T-cell (primary cell): ENCODE measurements at places on chromosomes 1 and 21.

GRCh38 chr1:115283249-115283648 is 54.8 kb downstream of the NGF start:
- no peak for DNase-seq

DNA sequence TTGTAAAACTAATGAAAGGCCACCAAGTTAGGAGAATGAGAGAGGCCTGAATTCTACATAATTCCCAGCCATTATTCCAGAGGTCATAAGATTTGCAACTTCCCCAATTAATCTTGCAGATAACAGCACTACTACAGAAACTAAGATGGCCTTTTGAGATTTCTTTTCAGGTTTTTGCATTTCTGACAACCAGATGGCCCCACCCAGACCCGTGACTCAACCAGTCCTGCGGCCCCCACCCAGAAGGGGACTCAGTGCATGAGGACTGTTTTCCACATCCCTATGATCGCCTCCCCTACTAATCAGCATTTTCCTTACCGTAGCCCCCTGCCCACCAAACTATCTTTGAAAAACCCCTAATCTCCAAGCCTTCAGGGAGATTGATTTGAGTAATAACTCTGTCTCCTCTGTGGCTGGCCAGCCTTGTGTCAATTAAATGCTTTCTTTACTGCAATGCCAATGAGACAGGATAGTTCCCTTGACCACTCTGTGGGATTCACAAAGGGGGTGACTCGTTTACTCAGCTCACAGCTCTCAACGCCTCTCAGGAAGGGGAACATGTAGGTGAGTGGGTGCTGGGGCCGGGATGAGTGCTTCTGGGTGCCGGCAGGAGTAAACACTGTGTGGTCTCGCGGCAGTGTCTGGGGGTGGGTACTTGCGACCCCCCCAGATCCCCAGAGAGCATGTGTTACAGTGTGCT is 10.5 kb upstream of the CNIH3 start:
- DNase-seq = no peak

GRCh38 chr1:189706594-189706993 is 771.1 kb downstream of the BRINP3 start:
- no peak for DNase-seq

GRCh38 chr21:42066521-42066920 is 4.6 kb upstream of the UMODL1 start:
- DNase-seq = no peak

DNA sequence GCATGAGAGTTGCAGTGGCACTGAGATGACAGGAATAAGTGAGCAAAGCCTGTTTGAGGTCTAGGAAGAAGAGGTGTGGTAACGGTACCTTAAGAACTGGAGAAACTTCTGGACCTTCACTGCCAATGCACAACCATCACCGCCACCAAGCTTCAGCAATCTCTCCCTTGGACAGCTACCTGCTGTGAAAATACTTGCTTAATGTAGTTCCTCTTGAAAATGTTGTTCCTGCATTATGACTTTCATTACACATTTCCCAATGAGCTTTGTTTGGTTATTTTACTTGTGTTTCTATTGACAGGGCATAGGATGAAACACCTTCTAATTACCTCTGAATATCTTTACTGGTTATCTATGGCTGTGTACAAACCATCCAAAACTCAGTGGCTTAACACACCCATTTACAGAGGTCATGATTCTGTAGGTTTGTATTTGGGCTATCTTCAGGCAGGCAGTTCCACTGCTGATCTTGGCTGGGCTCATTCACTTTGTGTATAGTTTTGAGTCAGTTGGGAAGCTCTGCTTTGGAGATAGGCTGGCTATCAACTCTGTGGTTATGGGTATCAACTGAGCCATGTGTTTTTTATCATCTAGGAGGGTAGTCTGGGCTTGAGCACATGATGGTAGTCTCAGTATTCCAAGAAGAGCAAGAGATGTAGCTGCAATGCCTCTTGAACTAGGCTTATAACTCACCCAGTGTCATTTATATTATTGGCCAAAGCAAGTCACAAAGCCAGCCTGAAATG is 149.4 kb downstream of the ELAVL4 start:
- no peak for DNase-seq

DNA sequence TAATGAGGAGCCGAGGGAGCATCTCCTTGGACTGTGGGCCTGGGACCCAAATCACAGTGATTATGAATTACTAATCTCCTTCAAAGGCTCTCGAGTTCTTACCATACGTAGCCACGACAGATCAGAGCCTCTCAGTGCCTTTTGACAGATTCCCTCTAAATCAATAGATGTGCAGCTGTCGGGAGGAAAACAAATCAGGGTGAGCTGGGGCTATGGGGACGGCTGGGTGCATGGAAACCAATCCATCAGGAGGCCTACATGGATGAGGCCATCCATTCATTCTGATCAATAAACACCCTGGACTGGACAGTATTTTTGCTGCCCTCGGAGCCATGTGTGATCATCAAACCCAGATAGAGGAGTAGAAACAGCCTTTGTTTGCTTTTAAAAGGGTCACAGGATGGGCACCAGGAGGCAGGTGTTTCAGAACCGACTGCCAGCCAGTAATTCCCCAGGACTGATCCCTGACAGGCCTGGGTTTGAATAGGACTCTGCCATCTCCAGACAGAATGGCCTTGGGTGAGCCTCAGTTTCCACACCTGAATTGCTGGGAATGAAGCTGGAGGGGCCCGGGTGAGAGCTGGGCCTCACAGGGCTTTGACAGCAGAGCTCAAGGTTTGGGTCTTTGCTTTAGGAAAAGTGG is 532.8 kb downstream of the MATN1 start:
- no peak for DNase-seq

DNA sequence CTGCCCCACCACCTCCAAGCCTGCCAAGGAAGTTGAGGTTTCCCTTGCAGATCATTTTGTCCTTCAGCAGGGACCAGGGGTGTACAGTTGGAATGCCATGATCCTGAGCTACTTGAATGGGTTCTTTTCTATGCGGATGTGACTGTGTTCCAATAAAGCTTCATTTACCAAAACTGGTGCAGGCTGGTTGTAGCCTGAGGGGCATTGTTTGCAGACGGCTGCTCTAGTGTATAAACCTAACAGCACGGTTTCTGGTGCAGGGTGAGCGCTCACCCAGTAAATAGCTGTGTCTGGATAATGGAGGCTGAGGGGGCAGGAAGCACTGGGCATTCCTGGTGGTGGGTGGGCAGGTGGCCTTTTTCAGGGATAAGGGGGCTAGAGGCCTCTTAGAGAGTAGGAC is 72.7 kb upstream of the ACTL8 start:
- no peak for DNase-seq

- no peak for DNase-seq
Measured at GRCh38 chr1:74579425-74579824, 67.0 kb upstream of the LRRC53 start.

- no peak for DNase-seq
Measured at GRCh38 chr1:110307239-110307974, 31.8 kb upstream of the RBM15 start.

GRCh38 chr21:39156024-39156423 is 27.2 kb downstream of the PSMG1 start:
- no peak for DNase-seq

DNA sequence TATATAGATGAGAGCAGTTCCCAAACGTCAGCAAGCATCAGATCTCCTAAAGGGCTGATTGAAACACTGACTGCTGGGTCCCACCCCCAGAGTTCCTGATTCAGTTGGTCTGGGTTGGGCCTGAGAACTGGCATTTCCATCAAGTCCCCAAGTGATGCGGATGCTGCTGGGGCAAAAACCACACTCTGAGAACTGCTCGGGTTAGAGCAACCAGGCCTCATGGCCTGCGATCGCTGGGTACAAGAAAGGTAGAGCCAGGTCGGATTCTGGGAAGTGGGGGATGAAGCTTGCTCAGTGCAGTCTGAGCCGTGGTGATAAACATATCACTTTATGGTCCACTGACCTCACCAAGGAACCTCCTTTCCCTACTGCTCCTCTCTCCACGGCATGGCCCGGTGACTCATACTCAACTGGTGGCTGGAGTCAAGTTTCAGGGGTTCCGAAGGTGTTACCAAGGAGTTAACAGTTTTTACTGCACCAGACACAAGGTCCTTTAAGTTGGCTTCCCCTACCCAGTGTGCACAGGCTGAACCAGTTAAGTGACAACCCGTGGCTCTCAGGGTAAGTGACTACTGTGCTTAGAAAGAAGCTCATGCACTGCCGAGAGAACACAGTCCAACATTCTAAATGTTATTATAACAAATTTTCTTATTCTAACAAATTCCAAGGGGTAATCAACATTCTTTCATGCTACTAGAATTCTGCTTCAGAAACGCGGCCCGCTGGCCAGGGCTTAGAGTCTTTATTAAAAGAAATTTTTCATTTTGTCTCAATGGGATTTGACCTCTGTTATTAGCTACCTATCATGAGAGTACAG is 153.5 kb downstream of the TGFBR3 start:
- no peak for DNase-seq

- no peak for DNase-seq
Measured at GRCh38 chr1:158969855-158970254, 38.5 kb downstream of the PYHIN1 start.

GRCh38 chr1:17757426-17757825 is 2.3 kb downstream of the ACTL8 start:
- no peak for DNase-seq

DNA sequence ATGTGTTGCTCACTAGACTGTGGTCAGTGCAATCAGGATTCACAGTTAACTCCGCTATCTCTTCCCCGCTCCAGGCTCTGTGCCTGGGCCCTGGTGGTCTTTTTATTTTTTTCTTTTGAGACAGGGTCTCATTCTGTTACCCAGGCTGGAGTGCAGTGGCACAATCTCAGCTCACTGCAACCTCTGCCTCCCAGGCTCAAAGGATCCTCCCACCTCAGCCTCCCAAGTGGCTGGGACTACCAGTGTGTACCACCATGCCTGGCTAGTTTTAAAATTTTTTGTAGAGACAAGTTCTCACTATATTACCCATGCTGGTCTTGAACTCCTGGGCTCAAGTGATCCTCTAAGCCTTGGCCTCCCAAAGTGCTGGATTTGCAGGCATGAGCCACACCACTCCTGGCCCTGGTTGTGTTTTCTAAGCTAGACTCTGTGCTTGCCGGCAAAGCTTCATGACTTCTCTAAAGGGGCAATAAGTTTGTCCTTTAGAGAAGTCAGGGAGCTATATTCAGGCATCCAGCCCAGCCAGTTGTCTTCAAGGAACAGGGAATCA is 1.4 kb downstream of the RCSD1 start:
- no peak for DNase-seq

DNA sequence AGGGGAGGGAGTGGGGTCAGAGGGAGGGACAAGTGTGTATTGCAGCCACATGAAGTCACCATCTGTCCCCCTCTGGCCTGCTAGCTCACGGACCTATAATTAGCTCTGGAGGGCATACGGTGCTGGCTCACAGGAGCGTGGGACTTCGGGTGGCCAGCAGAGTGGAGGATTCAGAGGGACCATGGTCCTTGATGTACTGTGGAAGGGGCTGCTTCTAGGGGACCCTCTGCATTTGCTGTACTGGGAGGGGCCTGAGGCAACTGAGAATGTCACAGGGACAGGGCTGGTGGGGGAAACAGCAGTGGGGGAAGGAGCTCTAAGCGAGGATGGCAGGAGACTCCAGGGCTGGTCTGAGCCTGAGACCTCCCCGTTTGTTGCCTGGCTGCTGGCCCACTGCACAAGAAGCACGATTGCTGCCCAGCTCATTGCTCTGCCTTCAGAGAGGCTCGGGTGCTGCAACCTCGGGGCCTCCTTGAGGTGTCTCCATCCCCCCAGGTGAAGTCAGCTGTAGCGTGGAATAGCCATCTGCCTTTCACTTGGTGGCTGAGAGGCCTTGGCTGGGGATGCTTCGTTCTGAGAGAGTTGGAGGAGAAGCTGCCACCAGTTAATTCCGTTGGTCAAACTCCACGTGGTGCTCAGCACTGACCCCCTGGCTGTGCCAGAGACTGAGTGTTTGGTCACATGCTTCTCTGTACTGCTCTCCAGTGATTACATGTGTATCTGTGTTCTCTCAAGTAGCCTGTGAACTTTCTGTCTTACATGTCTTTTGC is 2.7 kb downstream of the PPFIA4 start:
- no peak for DNase-seq

DNA sequence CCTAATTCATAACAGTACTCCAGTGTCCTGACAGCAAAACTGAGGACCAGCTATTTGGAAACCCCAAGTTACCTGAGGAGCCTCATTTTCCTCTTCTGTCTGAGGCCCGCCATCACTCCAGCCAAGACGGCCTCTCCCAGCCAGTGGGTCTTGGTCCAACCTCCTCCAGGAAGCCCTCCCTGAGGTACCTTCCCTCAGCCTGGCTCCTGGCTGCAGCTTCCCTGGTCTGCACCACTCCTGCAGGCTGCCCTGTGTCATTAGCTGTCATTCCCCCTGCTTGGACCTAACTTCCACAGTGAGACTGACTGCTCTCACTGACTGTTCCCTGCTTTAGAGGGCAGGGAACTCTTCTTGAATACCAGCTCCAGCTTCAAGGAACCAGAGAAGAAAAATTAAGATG is 33.0 kb downstream of the BCAR3 start:
- DNase-seq = no peak

- peak; percentile 54 for DNase-seq
Measured at GRCh38 chr1:42146626-42147320, 6.4 kb upstream of the GUCA2B start.
